ENCODE measurements at places on chromosomes 13 and 19. TPM values are rescaled to one million over a fixed set of nuclear protein-coding genes. Genes with fewer than 3 reads are reported as not detected.

The POSTN gene
- total RNA-seq: 27.8 TPM

The ZNF285 gene
- total RNA-seq: 4.2 TPM

The KIR2DL3 gene
- total RNA-seq: not detected

The LINGO3 gene
- 0.10 TPM for total RNA-seq

The SIGLEC9 gene
- 8.7 TPM for total RNA-seq

The PLD3 gene
- total RNA-seq: 153 TPM
